Esophagus squamous epithelium (tissue), 5 donors: ENCODE measurements at places on chromosomes 13 and 19.
A peak's percentile ranks its signal among the peaks of the same experiment; 100 is the strongest.

- no peak for DNase-seq
Observed at GRCh38 chr19:34502582-34503411, 21.2 kb downstream of the WTIP start.

DNA sequence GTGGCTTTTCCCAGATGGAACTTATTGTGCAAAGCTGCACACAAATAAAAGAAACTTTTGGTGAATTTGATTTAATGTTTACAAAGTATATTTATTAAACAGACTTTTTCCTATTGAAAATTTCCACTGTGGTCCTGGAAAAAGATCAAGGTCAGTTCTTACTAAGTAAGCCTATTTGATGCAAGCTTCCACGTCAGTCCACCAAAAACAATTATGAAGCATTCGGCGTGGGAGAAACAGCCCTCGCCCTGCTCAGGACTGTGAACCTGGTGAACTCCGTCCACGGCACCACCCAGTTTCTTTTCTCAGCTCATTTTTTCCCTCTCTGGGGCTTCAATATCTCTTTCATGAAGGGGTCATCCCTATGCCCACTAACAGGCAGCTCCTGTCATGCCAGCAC, 149.8 kb downstream of the EFNB2 start:
- DNase-seq, result no peak

GRCh38 chr19:18999896-19000620, 33.3 kb downstream of the SUGP2 start:
- DNase-seq, result no peak

DNA sequence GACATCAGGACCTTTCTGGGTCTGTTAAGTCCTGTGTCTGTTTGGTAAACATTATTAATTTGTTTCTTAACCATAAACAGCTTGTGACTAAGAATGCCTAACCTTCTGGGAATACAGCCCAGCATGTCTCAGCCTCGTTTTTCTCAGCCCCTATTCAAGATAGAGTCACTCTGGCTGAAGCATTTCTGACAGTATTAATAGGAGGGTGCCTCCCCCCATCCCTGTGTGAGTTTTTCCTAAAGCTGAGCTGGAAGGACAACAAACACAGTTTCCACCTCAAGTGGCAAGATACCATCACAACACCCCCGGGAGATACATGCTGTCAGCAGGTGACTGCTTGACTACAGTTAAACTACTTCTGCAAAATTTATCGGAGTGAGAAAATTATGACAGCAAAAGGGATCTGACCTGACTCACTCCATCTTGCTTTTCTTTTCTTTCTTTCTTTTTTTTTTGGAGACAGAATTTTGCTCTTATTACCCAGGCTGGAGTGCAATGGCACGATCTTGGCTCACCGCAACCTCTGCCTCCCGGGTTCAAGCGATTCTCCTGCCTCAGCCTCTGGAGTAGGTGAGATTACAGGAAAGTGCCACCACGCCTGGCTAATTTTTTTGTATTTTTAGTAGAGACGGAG, 59.3 kb upstream of the ABCC4 start:
- no peak for DNase-seq

DNA sequence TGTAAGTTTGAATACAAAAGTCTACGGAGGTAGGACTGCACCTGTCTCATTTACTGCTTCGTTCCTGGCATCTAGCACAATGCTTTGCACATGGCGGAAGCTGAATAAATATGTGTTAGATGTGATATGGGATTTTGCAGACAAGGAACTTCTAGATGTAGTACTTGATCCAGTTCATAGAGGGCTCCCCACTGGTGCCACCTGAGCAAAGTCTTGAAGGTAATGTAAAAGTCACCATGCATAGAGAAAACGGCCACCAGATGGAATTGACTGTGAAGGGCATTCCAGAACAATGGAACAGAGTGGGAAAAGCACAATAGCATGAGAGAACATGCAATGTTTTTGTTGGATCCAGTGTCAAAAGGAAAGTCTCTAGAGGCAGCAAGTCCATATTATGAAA, 209.3 kb downstream of the HS6ST3 start:
- no peak for DNase-seq

DNA sequence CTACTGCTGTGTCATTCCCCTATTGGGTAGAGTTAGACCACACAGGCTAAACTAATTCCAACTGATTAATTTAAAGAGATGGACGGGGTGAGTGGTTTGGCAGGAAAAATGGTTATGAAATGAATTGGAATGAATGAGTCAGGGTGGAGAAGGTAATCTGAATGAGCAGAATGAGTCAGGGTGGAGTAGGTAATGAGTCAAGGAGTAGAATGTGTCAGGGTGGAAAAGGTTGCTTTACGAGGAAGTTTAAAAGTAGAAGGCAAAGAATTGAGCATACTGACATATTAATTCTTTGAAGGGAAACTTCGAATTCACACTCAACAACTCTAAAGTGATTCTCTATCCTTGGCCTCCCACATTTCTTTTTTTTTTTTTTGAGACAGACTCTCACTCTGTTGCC, 12.7 kb upstream of the ZNF121 start:
- no peak for DNase-seq

GRCh38 chr19:38263689-38264485, 486 bp upstream of the SPINT2 start:
- DNase-seq, result no peak

GRCh38 chr19:1354970-1355567, 28.6 kb upstream of the NDUFS7 start:
- no peak for DNase-seq

DNA sequence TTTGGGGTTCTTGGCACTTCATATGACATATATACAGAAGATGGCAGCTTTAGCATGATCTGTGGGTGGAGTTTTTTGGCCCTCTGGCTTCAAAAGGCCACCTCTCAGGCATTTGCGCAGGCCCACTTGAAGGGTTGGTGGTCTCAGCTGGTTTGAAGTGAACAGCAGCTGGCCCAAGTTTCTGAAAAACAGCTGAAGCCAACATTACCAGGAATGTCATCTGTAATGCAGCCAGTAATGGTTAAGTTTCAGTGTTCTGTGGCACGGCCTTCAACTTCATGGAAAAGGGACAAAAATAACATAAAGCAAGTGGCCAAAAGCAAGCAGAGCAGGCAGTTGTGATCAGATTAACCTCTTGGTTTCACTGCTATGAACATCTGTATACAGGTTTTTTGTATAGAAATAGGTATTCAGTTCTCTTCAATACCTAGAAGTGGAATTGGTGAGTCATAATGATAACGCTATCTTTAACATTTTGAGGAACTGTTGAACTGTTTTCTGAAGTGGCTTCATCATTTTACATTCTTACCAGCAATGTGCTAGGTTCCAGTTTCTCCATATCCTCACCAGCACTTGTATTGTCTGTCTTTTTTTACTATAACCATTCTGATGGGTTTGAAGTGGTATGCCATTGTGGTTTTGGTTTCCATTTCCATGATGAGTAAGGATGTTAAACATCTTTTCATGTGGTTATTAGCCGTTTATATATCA, 245.4 kb downstream of the SHISA2 start:
- DNase-seq, result no peak

- DNase-seq, result peak; percentile 32
Observed at GRCh38 chr19:43826787-43827754, at the start of gene ZNF283. Gene ZNF283, plus strand, starts transcription at chr19:43827321. Its CDS starts 6,184 bp downstream, at chr19:43833505.

DNA sequence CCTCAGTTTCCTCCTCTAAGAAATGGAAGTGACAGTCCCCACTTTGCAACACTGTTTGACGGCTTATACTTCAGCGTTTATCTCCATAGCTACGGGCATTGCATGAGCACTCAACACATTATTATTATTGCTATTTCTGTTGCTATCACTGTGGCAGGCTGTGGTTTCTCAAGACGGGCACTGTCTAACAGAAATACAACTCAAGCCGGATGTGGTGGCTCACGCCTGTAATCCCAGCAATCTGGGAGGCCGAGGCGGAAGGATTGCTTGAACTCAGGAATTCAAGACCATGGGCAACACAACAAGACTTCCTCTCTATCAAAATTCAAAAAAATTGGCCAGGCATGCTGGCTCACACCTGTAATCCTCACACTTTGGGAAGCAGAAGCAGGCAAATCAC, 4.9 kb upstream of the ZSWIM4 start:
- DNase-seq, result no peak

DNA sequence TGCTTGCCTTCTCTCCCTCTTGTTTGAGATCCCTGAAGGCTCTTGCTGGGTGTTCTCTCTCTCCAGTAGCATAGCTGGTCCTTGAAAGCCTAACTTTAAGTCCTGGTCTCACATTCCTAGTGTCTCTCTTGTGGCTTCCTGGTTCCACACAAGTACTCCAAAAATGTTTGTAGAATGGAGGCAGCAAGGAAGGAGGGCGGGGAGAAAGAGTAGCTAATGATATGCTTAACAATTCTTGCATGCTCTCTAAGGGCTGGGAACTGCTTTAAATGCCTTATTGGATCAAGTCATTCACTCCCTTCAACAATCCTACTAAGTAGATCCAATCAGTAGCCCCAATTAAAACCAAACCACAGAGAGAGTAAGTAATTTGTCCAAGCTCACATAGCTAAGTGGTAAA, 357.3 kb downstream of the KLF5 start:
- no peak for DNase-seq

DNA sequence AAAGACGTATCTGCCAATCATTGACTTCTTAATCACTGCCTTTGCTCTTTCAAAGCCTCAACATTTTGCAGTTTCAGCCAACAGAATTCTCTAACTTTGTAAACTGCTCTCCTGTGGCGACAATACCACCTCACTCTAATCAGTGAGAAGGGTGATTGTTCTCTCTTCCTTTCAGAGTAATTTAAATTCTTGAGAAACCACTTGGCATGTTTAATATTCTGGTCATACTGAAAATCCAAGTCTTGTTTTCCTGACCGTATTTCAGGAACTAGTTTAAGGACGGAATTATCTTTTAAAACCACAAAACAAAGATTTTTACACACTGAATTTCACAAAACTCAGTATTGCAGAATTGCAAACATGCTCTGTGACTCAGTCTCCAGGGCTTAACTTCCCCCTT, 5.2 kb upstream of the CDC16 start:
- no peak for DNase-seq

DNA sequence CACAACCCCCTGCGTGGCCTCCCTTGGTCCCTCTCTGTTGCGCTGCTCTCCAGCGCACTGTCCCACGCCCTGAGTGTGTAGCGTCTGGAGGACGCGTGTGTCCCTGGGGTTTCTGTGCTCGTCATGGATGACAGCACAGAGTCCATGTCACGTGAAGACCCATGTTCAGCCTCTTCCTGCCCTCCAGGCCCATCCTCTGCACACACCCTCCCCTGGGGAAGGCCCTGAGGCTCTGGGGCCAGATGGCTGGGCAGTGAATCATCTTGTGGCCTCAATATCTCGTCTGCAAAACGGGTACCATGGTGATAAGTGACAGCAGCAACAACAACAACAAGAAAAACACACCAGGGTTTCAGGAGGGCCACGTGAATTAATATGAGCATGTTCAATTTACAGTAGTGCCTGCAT, 71.5 kb upstream of the ARHGEF7 start:
- DNase-seq, result no peak

DNA sequence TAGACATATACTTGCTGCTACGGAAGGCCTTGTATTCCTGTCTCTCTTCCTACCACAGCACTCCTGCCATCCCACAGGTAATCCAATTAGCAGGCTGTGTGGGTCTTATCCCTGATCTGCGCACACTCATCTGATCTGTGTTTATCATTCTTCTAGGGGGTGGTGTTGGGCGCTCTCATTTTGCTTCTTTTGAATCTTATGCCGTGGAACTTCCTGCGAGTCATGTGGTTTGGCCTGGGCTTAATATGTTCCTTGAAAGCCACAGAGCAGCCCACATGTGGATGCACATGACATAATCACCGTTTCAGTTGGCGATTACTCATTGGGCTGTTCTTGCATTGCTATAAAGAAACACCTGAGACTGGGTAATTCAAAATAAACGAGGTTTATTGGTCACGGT, 7.5 kb downstream of the RASA3 start:
- no peak for DNase-seq

DNA sequence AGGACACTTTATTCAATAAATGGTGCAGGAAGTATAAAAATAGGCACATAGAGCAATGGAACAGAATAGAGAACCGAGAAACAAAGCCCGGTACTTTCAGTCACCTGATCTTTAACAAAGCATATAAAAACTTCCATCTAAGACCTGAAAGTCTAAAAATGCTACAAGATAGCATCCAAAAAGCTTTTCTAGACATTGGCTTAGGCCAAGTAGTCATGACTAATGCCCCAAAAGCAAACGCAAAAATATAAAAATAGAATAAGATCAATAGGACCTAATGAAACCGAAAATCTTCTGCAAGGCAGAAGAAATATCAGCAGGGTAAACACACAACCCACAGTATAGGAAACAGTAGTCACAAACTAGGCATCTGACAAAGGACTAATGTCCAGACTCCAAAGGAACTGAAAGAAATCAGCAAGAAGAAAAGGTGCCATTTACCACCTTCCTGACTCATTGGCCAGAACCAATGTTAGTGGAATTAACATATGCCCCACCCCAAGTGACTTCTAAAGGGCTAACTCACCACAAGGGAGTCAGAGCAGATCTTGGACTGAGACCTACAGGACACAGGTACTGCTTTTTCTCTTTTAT, 40.8 kb upstream of the CEACAM21 start:
- no peak for DNase-seq

DNA sequence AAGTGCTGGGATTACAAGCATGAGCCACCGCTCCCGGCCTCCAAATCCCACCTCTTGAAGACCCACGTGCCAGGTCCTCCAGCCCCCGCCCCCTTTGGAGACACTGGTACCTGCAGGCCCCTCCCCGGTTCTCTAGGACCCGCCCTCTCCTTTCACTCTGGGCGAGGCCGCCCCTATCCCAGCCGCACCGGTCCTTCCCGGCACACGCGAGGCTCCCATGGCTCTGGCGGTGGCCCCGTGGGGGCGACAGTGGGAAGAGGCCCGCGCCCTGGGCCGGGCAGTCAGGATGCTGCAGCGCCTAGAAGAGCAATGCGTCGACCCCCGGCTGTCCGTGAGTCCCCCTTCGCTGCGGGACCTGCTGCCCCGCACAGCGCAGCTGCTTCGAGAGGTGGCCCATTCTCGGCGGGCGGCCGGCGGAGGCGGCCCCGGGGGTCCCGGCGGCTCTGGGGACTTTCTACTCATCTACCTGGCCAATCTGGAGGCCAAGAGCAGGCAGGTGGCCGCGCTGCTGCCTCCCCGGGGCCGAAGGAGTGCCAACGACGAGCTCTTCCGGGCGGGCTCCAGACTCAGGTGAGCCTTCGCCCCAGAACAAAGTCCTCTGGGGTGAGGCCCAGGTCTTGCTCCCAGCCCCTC, at the start of gene CBLC:
Gene CBLC, plus strand, starts transcription at position 176 of the 633 bp plus-strand sequence. Its CDS starts 42 bp downstream, at position 218.
- DNase-seq, result no peak

GRCh38 chr19:5968431-5969373, 9.2 kb downstream of the RANBP3 start:
- DNase-seq, result no peak

- no peak for DNase-seq
Observed at GRCh38 chr13:98410612-98411011, 166.3 kb downstream of the STK24 start.

- no peak for DNase-seq
Observed at GRCh38 chr19:54411033-54411432, 4.2 kb upstream of the TTYH1 start.

DNA sequence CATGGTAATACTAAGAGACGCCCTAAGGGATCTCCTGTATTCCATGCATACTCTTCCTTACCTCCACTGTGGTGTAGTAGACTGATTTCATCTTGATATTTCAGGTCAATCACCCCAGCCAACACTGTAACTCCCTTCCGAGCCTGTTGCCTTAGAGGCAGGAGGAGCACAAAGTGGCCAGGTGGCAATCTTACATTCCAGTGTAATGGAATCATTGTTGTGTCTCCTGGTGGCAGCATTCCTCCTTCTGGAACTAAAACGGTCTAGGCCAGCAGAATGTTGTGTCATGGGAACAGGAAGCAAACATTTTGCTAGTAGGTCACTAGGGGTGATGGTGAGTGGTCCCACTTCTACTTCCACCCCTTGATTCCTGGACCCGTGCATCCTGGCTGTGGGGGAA, 405.7 kb upstream of the SLC10A2 start:
- DNase-seq, result no peak
